AG10803 (cell line): ENCODE measurements at places on chromosomes 6 and 20.

GRCh38 chr6:44128020-44128917 is 915 bp downstream of the TMEM63B start:
- no peak for DNase-seq

GRCh38 chr6:106102034-106102433 is 15.9 kb downstream of the PRDM1 start:
- DNase-seq = no peak

DNA sequence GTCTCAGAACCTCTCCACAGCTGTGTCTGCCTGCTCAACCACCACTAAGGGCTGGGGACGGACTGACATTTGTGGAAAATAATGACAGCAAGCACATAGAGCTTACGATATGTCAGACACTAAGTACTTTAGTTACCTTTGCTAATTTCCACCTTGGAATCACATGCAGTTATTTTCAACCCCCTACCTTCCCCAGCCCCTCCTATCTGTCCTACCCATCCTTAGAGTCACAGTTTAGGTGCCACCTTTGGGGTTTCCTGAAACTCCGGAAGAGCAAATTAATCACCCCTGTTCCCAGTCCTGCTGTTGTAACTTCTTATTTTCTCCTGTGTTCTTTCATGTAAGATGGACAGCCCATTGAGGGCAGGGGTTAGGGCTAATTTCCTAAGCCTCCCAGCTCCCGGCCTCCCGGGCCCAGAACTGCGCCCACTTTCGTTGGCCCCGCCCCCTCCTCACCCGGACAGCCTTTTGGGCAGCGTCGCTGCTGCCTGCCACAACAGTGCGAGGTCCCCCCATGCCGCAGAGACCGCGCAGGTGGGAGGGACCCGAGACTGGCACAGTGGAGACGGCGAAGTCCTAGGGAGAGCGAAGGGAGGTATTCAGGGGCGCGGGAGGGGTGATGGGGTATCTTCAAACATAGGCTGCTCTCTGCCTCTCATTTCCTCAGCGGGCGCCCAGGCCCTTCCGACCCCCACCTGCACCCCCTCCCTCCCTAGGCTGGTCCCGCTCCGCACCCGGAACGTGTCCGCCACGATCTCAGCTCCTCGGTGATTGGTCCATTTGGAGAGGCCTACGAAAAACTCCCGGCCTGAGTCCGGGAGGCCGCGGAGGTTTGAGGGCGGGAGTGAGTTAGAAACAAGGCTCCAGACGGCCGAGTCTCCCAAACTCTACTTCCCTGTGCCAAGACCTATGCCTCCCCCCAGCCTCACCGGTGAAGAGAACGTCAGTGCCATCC is 1.1 kb downstream of the DDAH2 start:
- no peak for DNase-seq

DNA sequence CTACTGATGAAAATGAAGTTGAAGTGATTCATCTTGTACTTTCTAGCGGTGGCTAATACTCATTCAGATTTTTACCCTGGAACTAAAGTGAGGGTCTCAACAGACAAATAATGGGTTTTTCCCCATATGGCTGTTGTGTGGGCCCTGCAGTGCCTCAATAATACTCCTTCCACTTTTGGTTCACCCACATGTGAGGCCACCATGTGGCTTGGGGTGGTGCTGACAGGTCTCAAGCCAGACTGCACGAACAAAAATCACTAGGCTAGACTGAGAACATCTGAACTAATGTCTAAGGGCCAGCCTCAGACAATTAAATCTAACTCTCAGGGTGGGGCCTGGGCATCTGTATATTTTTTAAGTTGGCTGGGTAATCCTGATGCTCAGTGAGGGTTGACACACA is 7.9 kb upstream of the COL12A1 start:
- DNase-seq = no peak

- no peak for DNase-seq
These were observed 1.8 kb upstream of the PXDC1 start for GRCh38 chr6:3753228-3753835.

DNA sequence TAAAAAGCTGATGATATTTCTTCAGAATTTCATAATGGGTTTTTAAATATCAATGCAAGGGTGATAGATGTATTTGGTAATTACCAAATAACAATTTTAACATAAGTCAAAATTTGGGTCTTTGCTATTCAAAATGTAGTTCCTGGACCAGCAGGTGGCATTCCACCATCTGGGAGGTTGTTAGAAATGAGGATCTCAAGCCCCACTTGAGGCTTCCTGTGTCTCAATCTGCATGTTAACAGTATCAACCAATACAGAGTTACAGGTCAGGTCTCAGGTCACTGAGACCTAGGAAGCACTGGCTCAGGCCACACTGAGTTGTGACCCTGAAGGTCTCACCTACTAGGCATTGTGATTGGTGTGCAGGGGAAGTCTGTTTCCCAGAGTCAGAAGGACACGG is 57.2 kb upstream of the MTRF1L start:
- DNase-seq = peak; percentile 5
